GM12891 (cell line): ENCODE measurements at places on chromosomes 12 and 14.

GRCh38 chr12:100913872-100914592 is 119.5 kb downstream of the ANO4 start:
- DNase-seq, result no peak

DNA sequence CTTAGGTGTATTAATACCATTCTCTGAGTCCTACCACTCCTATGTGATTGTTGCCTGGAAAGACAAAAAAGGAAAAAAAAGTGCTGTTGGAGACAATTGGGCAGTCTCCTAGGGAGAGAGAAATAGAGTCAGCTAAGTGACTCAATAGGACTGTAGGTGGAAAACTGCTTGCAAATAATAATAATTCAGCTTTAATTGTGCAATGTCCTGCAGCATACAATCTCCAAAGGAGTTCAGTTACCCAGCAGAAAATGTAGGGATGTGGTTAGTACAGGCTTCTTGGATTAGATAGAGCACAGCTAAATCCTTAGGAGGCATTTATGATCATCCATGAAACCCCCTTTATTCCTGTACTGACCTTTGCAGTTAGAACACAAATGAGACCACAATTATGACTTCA is 3.0 kb upstream of the SRSF9 start:
- no peak for DNase-seq

DNA sequence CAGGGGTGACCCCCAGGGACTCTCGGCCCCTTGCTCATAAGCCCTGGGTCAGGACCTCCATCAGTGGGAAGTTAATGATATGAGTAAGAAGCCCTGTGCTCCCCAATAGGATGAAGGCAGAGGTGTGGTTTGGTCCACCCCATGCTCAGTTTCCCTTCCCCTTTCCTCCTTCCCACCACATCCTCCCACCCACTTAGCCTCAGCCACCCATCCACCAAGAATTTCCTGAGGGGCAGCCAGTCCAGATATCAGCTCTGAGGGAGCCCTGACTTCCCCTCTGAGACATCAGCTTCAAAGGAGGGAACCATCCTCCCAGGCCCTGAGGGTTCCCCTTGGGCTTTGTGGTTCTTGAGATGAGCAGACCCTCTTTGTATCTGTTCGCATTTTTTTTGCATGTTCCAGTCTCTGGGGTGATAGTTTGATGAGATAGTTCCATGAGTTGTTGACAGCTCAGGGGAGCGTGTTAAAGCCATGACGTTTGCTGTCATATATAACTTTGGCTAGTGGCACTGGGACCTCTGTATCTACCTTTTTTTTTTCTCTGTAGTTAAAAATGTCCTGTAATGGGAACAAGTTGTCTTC is 71.2 kb downstream of the LGMN start:
- peak; percentile 78 for DNase-seq

- DNase-seq, result no peak
Measured at GRCh38 chr12:97921979-97922722, 459.5 kb downstream of the RMST start.

GRCh38 chr14:70896981-70897380 is 10.3 kb upstream of the PCNX1 start:
- DNase-seq, result no peak

DNA sequence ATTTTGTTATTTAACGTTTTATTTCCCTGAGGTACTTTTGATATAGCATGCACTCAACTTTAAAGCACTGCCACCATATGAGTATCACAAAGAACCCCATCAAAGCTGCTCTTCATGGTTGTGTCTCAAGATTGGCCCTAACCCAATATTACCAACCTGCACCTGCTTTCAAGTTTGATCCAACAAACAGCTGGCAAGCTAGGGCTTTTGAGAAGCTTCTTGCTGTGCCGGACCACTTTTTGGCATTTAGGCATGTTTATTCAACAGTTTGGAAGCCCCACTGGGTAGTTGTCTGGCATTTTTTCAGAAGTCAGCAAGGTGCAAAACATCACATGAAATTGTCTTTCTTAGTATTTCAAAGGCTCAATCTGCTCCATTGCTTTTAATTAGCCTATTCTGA is 137.2 kb upstream of the PLEKHA5 start:
- DNase-seq, result no peak

DNA sequence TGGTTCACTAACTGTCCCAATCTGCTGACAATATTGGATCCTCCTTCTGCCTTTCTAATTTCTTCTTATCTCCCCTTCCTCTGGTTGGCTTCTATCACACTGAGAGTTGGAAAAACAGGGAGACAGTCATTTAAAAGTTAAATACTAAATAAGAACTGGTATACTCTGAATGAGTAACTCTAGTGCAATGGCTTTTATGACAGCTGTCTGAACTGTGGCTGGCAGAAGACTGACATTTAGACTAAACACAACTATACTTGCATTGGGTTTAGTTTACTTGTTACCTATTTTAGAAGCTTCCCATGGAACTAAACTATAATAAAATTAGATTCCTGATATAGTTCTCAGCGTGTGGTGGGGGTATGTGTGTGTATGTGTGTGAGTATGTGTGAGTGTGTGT is 7.9 kb upstream of the MAGOHB start:
- DNase-seq, result no peak

GRCh38 chr14:77180726-77181602 is 634 bp upstream of the TMEM63C start:
- no peak for DNase-seq

DNA sequence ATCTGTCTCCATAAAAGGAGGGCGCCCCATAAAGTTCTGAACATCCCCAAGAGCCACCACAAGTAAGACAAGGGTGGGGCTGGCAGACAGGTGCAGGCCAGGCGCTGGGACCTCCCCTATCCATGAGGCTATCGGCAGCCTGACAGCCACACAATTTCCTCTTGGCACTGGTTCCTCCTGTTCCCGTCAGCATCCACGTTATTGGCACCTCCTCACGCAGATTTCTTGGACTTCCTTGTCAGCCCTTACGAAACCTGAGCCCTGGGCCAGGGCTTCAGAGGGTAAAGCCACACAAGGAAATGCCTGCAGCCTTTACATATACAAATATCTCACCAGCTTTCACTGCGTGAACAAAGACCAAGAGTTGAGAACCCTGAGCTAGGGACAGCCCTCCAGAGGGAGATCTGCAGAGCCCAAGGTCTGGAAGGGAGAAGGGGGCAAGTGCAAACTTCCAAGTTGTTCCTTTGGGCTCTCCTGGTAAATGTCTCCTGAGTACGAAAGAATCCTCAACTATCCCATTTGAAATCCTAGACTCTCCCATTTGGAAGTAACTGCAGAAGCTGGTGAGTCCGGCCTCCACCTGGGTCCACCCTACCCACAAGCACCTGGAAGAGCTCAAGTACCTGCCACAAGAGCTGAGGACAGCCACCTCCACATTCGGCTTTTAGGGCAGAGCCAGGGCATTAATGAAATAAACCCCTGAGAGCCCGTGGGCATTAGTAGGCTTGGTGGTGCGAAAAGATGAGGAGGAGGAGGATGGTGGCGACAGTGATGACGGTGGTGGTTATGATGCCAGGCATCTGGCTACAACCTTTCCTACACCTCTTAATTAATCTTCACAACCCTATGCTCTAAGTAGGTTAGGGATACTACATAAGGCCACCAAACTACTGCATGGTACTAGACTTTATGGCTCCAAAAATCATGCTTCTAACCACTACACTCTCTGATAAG is 5.5 kb upstream of the TC2N start:
- DNase-seq, result no peak

DNA sequence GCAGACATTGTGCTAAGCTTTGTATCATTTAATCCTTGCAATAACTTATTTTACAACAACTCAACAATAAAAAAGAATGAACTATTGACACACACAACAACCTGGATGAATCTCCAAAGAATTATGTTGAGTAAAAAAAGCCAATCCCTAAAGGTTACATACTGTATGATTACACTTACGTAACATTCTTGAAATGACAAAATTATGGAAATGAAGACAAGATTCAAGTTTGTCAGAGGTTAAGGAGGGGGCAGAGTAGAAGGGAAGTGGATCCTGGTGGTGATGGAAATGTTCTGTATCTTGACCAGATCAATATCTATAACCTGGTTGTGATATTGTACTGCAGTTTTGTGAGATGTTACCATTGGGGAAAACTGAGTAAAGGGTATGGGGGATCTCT is 63.2 kb upstream of the LMNTD1 start:
- DNase-seq, result no peak
